ENCODE measurements at places on chromosomes 3 and 15. TPM values are rescaled to one million over a fixed set of nuclear protein-coding genes. Genes with fewer than 3 reads are reported as not detected.
A peak's percentile ranks its signal among the peaks of the same experiment; 100 is the strongest.

Gene LRRC28
- 14.0 TPM for total RNA-seq

DNA sequence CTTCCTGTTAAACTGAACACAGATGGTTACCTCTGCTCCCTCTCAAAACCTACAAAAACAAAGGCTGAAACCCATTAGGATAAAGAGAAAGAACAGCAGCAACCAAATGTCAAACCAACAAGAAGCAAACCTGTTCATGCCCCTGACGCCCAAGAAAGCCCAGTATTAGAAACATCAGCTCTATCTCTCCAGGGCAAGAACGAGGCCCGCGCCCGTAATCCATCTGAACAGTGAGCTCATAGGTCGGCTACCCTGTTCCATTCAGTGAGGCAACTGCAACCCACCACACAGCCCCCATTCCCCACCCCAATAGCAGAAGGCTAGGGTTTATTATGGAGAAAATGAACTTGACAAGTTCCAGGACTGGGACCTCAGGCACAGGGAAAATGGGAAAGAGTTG, 10.0 kb downstream of the LSG1 start:
- DNase-seq: no peak

- peak; percentile 70 for DNase-seq
Observed at GRCh38 chr3:160401291-160402095, 2.0 kb downstream of the SMC4 start.

GRCh38 chr3:9342696-9343095, 20.2 kb upstream of the THUMPD3 start:
- DNase-seq: no peak

- no peak for DNase-seq
Observed at GRCh38 chr3:86954747-86955146, 36.2 kb downstream of the VGLL3 start.

- peak; percentile 46 for DNase-seq
Observed at GRCh38 chr3:52455283-52456168, at the start of gene NISCH. Gene NISCH, plus strand, starts transcription at chr3:52455604. Its CDS starts 38 bp downstream, at chr3:52455642.

DNA sequence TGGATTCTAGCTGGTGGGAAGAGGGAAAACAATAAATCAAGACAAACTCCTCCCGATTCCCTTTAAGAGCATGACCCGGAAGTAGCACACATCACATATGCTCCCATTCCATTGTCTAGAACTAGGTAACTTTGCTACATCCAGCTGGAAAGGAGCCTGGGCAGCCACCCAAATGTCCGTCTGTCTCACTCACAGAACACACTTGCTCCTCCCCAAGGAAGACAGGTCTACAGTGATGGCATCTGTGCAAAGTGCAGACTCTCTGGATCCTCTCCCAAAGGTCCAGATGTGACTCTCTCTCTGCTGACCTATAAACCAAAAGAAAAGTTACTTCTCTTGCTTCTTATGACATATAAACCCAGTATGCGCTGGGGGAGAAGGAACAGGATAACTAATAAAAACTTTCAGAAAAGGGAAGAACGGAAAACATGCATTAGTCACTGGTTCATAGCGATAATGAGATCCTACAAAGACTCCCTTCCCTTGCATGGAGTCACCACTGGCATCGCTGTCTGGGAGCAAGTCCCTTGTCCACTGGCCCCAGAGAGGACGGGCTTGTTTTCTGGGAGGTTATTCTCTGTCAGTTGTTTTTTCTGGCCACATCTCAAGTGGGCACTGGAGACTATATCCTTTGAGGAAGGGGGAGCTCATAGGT, 29.8 kb upstream of the EPHB3 start:
- peak; percentile 48 for DNase-seq

- DNase-seq: no peak
Observed at GRCh38 chr3:60708191-60708975, 542.9 kb downstream of the FHIT start.

DNA sequence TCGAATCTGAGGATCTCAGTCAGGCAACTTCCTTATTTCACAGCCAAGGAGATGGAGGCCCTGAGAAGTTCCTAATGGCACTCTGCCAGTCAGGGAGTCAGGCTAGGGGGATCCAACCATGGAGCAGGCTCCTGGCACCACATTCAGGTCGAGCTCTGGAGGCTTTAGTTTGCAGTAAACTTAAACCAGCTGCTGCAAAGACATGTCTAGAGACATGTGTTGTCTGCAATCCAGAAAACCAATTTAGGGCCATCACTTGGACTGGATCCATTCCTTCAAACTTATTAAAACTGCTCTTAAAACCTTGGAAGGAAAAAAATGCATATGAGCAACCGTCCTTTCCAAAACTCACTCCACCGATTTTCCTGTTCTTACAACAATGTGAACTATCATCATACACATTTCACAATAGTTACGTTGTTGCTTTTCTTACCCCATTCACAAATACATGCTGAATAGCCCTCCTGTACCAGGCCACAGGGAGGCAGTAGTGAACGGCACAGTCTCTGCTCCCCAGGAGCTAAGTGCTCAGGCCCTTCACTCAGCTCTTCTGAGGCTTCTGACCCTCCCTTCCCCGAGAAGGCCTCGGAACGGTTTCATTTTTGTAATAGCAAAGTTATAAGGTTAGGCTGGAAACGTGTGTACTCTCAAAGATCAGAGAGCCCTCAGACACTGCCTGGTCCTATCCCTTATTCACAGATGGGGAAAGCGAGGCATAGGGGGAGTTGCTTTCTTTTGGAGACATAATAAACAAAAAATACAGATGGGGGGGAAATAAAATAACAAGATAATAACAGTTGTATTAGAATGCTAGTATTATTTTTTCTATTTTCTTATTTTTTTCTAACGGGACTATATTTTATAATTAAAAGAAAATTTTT, 20.1 kb downstream of the RFT1 start:
- DNase-seq: no peak

Gene ACOX2
- 2.2 TPM for total RNA-seq

GRCh38 chr3:128532012-128532983, 39.3 kb upstream of the GATA2 start:
- DNase-seq: no peak

Gene ANKRD34C
- total RNA-seq: not detected

Gene CCDC33
- 0.24 TPM for total RNA-seq

Gene WDR72
- total RNA-seq: not detected

DNA sequence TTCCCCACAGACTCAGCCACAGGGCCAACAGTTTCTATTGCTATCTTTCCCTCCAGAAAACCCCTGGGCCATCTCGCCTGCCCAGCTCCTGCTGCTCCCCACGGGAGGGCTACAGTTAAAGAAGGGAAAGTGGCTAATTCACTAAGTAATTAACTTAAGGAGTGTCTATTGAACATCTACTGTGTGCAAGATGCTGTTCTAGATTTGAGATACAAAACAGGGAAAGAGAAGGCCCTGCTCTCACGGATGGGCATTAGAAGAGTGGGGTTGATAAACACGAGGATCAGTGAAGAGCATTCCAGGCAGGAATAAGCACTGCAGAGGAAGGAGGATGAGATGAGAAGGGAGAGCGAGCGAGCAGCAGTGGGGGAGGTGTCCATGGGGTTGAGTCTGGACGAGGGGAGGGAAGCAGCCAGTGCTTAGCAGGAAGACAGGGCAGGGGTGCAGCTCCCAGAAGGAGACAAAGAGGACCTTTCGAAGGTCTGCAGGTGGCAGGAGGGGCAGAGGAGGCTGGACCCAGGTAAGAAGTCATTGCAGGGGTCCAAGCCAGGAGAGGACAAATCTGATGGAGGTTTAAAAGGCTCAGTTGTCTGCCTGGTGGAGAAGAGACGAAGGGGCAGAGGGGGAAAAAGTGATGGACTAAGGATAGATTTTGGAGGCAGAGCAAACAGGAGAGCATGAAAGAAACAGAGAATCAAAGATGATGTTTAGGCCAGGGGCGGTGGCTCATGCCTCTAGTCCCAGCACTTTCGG, 64.7 kb downstream of the KLF15 start:
- no peak for DNase-seq

DNA sequence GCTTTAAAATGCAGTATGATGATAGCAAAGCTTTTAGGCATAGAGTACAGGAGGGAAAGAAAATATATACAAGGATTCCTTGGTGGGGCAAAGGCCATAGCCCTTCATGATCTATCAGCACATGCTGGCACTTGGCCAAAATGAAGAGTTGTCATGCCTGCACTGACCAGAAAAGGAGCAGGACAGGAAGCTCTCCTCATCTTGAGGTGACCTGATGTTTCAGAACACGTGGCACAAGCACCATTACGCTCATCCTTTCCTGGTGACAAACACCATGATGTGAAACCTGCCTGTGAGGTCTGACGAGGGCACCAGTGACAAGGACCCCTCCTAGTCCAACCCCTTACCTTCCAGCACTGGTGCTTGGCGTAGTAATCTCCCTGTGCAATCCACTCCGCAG, 77.9 kb upstream of the DCLK3 start:
- DNase-seq: no peak

Gene HIGD2B
- not detected for total RNA-seq

DNA sequence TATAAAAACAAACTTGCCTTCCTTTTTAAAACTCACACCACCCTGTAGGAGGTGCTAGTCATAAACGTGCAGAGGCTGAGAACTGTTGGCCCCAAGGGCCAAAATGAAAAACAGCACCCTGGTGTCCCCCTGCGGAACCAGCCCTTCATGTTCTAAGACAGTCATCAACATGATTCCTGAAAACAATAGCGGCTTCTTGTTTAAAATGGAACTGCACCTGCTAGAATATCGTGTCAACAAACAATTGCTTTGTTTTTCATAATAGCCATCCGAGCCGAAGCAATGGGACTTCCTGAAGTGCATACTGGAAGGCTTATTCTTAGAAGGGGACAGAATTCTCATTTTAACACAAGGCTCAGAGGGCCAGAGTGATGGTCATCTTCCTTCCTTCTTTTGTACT, 43.7 kb downstream of the MECOM start:
- no peak for DNase-seq

GRCh38 chr3:16423298-16423697, 90.2 kb downstream of the RFTN1 start:
- no peak for DNase-seq

DNA sequence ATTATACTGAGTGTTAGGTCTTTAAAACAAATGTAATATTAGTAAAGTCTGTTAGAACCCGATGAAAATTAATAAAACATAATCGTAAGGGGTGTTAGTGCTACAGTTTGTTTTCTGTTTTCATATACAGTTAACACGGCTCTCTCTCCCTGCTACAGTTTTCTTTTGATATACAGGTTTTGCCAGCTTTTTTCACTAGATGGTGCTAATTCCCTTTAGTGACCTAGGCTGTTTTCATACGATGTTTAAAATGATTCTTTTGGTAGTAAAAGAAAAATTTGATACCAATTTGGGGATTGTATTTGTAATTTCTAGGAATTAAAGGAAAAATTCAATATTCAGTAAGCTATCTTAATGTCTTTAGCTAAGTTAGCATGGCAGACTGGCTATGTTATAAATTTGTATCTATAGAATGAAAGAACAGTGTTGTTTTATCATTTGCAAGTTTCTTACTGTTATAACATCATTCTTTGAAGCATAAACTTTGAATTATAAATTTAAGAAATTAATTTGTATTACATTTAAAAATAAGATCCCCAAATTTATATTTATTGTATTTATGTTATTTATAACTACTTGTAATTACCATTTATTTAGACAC, 11.5 kb downstream of the APH1B start:
- DNase-seq: peak; percentile 59

Gene ST3GAL6
- total RNA-seq: 4.0 TPM

Gene AGTR1
- total RNA-seq: not detected
